A172 (cell line): ENCODE measurements at places on chromosomes 6 and 20. TPM values are rescaled to one million over a fixed set of nuclear protein-coding genes. Genes with fewer than 3 reads are reported as not detected.

GRCh38 chr6:168121303-168121665 lies 42.3 kb upstream of the FRMD1 start:
- DNase-seq = no peak

DNA sequence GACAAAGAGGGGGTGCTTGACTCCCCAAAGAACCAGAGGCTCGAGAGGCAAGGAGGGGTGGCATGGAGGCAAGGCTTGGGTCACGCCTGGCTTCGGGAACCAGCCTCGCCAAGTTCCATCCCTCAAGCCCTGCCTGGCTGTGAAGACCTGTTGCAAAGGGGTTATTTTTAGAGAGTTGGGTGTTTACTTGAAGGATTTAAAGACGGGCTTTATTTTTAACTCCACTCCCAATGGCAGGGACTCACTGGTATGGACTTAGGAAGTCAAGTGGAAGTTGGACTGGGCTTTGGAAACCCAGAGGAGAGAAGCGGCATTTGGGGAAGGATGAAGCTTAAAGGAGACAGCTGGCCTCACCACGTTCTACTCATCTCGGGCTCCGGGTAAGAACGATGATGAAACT lies 43.1 kb downstream of the JPH2 start:
- DNase-seq = no peak

DNA sequence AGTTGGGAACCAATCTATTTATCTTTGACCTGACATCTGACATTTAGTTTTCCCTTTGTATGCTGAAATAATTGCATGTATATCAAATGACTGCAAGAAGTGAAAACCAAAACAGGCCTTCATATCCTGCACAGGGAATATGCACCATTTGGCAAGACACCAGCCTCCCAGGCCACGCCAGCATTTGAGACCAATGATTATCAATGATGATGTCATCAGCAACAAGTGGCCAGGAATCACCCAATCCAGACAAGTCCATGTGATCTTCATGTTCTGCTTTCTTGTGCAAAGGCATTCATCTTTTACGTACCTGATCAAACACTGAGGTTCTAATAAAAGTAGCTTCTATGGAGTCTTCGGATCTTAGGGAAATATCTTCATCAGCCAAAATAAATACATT lies 107.4 kb upstream of the TENT5A start:
- no peak for DNase-seq

DNA sequence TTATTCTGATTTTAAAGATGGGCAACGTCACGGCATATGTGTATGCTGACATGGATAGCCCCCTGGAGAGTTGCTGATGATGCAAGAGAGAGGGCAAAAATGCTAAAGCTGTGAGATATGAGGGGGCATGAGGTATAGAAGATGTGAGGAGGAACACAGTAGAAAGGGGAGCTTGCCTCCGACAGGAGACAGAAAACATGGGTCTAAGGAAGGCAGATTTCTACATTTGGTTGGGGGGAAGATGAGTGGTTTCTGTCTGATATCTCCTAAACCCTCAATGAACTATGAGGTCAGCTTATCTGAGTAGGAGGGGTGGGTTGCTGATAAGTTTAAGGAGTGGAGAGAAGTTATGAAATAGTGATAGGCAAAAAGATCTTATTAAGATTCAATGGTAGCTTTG lies 6.0 kb downstream of the RNF24 start:
- no peak for DNase-seq

GRCh38 chr6:41626917-41627316 lies 11.4 kb upstream of the MDFI start:
- no peak for DNase-seq

GRCh38 chr20:59787538-59787890 lies 145.9 kb downstream of the SYCP2 start:
- no peak for DNase-seq

C20orf202 gene
- total RNA-seq = not detected in 2 replicates

SRMS gene
- not detected in 2 replicates for total RNA-seq
